ENCODE measurements at places on chromosomes 1 and 21.

DNA sequence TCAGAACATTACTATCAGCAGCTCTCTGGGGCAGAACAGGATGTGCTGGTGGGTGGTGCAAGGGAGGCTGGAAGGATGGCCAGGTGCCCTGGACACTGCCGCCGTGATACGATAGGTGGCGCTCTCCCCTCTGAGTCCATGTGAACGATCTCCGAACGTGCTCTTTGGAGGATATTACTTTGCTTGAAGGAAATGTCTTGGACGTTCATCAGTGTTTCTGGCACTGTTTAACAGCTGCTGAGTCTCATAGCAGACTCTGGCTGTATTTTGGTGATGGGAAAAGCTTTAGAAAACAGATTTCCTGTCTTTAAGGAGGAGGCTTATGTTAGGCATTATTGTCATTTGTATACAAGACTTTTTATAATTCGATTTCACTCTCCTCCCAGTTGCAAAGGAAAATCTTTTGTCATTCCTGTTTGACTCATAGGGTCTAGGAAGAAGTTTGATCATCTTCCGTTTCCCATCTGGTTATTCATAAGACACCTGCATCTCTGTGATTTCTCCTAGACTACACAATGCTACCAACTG lies 386.2 kb upstream of the ADGRL2 start:
- DNase-seq, result no peak
- no peaks in the 10 kb centered on the region for H3K27me3 ChIP-seq
- no peak overlapping the region for H3K4me3 ChIP-seq
- no peak overlapping the region for H3K27ac ChIP-seq
- no peaks in the 10 kb centered on the region for H3K36me3 ChIP-seq
- peaks cover 4% of the 10 kb centered on the region for H3K4me1 ChIP-seq

DNA sequence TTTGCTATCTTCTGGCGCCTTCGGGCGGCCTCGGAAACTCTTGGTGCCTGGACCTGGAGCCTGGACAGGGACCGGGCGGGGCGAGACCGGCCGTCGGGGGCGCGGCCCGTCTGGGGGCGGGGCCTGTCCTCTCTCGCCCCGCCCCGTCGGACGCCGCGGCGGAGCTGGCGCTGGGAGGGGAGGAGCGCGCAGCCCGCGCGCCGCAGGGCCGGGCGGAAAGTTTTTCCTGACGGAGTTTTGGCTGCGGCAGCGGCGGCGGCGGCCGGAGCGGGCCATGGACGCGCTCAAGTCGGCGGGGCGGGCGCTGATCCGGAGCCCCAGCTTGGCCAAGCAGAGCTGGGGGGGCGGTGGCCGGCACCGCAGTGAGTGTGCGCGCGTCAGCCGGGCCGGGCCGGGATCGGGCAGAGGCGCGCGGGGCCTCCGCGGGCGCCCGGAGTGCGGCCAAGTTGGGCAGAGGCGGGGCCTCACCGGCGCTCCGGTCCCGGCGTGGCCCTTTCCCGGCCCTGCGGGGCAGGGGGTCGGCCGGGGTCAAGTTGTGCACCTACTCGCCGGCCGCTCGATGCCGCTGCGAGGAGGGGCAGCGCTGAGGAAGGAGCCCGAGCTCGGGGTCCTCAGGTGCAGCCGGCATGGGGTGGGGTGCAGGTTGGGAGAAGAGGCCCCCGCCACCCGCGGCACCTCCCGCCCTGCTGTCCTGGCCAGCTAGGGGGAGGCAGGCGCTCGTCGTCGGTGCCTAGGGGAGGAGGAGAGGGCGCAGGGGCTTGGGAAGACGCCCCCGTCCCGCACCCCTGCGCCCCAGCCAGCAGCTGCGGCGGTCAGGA lies at the start of gene LDLRAP1:
TSS of gene LDLRAP1 (plus strand) at position 182 of the 818 bp plus-strand sequence. CDS start at position 275, 93 bp downstream.
- H3K36me3 ChIP-seq, result no peaks in the 10 kb centered on the region
- H3K27me3 ChIP-seq, result no peaks in the 10 kb centered on the region
- H3K4me3 ChIP-seq, result peak within 1 kb of the TSS; percentile 68
- peaks cover 28% of the 10 kb centered on the region for H3K4me1 ChIP-seq
- H3K27ac ChIP-seq, result peak within 1 kb of the TSS; percentile 62

- H3K4me1 ChIP-seq, result no peaks in the 10 kb centered on the region
- no peak overlapping the region for H3K27ac ChIP-seq
- no peak for DNase-seq
- no peak overlapping the region for H3K4me3 ChIP-seq
- no peaks in the 10 kb centered on the region for H3K36me3 ChIP-seq
- no peaks in the 10 kb centered on the region for H3K27me3 ChIP-seq
Measured at GRCh38 chr1:84724128-84724860, 34.0 kb upstream of the SSX2IP start.

GRCh38 chr1:153057375-153057774 lies at the start of gene SPRR2A:
SPRR2A (minus strand) TSS chr1:153057512; CDS start chr1:153056735, 777 bp downstream.
- no peaks in the 10 kb centered on the region for H3K27me3 ChIP-seq
- no peaks in the 10 kb centered on the region for H3K4me1 ChIP-seq
- H3K27ac ChIP-seq, result no peak within 1 kb of the TSS
- H3K4me3 ChIP-seq, result no peak within 1 kb of the TSS
- DNase-seq, result no peak

GRCh38 chr1:22747735-22748073 lies 37.1 kb downstream of the EPHB2 start:
- no peak for DNase-seq
- no peaks in the 10 kb centered on the region for H3K36me3 ChIP-seq
- peaks cover 18% of the 10 kb centered on the region for H3K4me1 ChIP-seq
- no peak overlapping the region for H3K27ac ChIP-seq

DNA sequence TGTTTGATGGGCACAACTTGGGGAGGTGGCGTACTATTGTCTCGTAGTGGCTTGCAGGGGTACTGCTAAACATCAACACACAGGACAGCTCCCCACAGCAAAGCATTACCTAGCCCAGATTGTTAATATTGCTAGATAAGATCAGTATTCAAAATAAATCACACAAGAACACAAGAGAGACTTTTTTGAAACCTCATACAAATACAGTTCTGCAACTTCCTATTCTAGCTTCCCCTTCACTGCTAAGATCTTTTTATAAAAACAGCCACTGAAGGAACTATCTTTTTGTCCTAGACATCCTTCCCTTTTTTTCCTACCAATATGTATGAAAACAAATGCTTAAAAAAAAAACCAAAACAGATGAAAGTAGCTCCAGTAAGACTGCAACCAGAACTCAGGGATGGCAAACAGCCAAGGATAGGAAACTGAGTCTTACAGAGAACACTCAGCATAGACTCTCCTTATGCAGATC lies 137.8 kb upstream of the KRTAP19-8 start:
- no peak overlapping the region for H3K27ac ChIP-seq
- H3K36me3 ChIP-seq, result no peaks in the 10 kb centered on the region
- no peak for DNase-seq
- no peaks in the 10 kb centered on the region for H3K27me3 ChIP-seq
- no peak overlapping the region for H3K4me3 ChIP-seq

- no peaks in the 10 kb centered on the region for H3K36me3 ChIP-seq
- H3K27ac ChIP-seq, result peak overlapping the region; percentile 16
- no peak overlapping the region for H3K4me3 ChIP-seq
- no peak for DNase-seq
- H3K27me3 ChIP-seq, result no peaks in the 10 kb centered on the region
- peaks cover 56% of the 10 kb centered on the region for H3K4me1 ChIP-seq
Measured at GRCh38 chr1:18939398-18940302, 16.8 kb downstream of the IFFO2 start.

GRCh38 chr1:11229203-11229602 lies 33.1 kb downstream of the MTOR start:
- H3K4me1 ChIP-seq, result no peaks in the 10 kb centered on the region
- DNase-seq, result no peak
- H3K4me3 ChIP-seq, result no peak overlapping the region
- H3K27ac ChIP-seq, result no peak overlapping the region

DNA sequence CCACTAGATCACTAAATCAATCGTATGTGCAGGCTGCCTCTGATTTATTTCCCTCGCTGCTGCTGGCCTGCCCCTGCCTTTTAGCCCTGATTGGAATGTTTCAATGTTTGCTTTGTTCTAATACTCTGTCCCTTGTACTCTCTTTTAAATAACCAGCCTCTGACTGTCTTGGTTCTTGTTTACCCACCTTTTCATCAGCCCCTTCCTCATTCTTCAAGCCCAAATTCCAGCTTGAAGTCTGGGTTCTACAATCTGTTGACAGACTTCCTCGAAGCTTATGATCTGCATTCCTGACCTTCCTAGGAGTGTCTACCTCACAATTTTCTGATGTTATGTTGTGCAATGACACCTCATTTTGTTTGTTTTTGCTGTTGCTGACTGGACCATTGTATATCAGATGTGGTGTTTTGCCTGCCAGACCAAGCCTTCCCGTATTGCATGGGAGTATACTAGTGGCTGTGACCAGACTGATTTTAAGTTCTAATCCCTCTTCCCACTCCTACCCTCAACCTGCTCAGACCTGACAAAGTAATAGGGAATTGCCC lies 46.6 kb upstream of the APOBEC4 start:
- H3K4me3 ChIP-seq, result no peak overlapping the region
- DNase-seq, result no peak
- no peaks in the 10 kb centered on the region for H3K4me1 ChIP-seq
- H3K27me3 ChIP-seq, result no peaks in the 10 kb centered on the region
- no peaks in the 10 kb centered on the region for H3K36me3 ChIP-seq
- no peak overlapping the region for H3K27ac ChIP-seq

GRCh38 chr1:228073857-228074545 lies 8.5 kb upstream of the ARF1 start:
- H3K4me3 ChIP-seq, result no peak overlapping the region
- no peaks in the 10 kb centered on the region for H3K36me3 ChIP-seq
- no peak overlapping the region for H3K27ac ChIP-seq
- no peaks in the 10 kb centered on the region for H3K27me3 ChIP-seq
- no peak for DNase-seq

Measured in vagina (tissue), 2 donors.